ENCODE measurements at places on chromosomes 2 and 18. TPM values are rescaled to one million over a fixed set of nuclear protein-coding genes. Genes with fewer than 3 reads are reported as not detected.

Gene ZNF521
- not detected for polyA plus RNA-seq

Gene RPIA
- polyA plus RNA-seq = 72.8 TPM

Gene OSR1
- not detected for polyA plus RNA-seq

Gene LCT
- not detected for polyA plus RNA-seq

Gene HMSD
- polyA plus RNA-seq = not detected

All from naive thymus-derived CD8-positive, alpha-beta T cell (primary cell).